Right ventricle myocardium superior (tissue), 1 donor: ENCODE measurements at places on chromosomes 6 and 20.

DNA sequence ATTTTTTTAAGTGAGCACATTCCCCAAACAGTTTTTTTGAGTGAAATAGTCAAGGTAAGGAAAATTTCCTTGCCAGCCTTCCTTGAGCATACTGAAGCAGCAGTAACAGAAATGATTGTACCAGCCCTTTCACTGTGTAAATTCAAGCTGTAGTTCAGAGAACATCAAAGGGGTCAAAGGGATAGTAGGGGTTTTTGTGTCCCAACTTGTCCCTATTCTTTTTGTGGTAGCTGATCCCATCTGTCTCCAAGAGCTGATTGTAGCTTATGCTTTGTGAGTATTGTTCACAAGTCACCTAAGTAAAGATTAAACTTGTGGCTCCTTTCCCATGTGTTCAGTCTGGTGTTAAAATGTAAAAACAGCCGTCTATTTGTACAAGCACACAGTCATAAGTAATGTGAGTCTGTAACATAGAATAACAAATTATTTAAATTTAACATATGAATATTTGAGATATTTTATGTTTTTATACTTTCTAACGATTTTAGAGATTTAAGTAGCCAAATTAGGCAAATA, 185.0 kb downstream of the CENPW start:
- DNase-seq: no peak

DNA sequence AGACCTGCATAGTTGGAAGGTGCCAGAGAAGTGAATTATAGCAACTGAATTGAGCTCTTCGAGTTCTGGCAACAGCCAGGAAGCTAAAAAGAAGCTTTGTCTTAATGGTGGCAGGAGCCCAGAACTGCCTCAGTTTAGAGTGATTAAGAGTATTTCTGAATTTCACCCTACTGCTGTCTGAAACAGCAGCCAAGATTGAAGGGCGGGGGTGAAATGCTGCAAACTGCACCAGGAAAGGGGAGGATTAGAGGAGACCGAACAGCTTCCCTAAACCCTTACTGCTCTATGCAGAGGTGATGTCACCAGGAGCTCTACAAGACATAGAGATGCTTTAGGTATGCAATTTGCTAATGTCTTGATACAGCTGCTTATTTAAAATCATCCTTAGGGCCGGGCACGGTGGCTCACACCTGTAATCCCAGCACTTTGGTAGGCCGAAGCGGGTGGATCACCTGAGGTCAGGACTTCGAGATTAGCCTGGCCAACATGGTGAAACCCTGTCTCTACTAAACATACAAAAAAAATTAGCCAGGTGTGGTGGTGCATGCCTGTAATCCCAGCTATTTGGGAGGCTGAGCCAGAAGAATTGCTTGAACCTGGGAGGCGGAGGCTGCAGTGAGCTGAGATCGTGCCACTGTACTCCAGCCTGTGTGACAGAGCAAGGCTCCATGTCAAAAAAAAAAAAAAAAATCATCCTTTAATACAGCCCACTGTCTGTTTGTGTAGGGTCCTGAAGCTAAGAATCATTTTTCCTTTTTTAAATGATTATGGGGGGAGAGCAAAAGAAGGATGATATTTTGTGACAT, 91.7 kb upstream of the IYD start:
- no peak for DNase-seq

DNA sequence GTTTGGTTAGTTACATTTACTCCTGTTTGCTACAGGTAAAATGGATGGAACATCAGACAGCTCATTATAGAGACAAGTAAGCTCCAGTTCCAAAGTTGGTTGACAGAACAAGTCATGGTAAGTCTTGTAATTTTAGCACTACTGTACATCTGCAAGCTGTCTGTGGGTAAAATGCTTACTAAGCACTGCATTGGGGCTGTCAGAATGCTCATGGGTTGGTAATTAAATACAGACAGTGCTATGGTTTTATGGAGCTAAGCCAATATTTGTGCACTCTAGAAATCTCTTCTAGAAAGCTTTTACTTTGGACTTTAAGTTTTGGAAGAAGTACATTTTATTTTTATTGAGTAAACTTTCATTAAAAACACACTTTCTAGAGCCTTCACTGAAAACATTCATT, 419.2 kb upstream of the MMS22L start:
- no peak for DNase-seq

DNA sequence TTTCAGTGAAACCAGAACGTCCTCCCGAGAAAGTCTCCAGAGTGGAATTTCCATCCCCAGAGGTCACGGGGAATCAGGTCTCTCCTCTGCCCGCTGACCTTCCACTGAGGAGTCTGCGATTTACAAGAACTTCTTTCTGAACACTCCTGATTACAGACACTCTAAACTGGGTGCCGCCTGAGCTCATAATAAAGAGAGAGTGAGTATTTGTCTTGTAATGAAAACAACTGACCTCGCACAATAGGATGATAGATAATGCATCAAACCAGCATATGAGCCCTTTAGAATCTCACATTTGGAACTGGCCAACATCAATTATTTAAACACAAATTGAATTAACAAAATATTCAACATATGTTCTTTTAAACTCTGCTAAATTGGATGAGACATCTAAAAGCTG, 47.5 kb downstream of the DLL1 start:
- DNase-seq: no peak

DNA sequence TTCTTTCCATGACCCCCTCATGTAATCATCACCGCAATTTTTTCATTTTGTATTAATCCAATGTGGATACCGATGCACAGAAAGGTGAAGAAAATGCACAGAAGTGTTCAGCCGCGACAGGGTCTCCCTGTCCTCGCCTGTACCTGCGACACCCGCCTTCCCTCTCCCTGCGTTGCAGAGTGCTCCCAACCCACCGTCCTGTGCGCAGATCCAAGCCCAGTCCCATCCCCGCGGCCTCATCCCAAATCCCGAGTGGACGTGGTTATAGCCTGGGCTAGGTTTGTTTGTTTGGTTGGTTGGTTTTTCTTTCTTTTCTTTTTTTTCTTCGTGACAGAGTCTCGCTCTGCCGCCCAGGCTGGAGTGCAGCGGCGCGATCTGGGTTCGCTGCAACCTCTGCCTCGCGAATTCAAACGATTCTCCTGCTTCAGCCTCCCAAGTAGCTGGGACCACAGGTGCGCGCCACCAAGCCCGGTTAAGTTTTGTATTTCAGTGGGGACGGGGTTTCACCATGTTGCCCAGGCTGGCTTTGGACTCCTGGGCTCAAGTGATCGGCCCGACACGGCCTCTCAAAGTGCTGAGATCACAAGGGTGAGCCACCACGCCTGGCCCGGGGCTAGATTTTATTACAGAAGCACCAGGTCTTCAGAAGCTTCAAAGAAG, 536 bp upstream of the RAET1G start:
- DNase-seq: no peak

- DNase-seq: no peak
Observed at GRCh38 chr6:165889636-165890403, 226.8 kb upstream of the PDE10A start.
